Endothelial cell (in vitro differentiated cells): ENCODE measurements at places on chromosomes 1 and 21. TPM values are rescaled to one million over a fixed set of nuclear protein-coding genes. Genes with fewer than 3 reads are reported as not detected.

DNA sequence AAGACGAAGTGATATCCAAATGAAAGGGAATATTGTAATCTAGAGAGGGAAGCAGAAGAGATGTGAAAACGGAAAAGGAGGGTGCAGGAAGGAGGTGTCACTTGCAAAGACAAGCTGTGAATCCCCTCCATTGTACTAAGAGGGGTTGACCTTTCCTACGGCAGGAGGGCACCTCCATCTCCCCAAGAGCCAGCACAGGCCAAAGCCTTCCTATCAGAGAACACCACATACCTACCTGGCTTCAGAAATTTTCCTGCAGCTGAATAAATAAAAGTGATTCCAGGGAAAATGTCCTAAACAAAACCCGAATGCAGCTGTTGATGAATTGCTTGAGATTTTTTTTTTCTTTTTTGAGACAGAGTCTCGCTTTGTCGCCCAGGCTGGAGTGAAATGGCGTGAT is 14.3 kb downstream of the KANK4 start:
- no peak for DNase-seq

HS2ST1 gene
- total RNA-seq, result 22.1 TPM

FCRL4 gene
- not detected for total RNA-seq

DNA sequence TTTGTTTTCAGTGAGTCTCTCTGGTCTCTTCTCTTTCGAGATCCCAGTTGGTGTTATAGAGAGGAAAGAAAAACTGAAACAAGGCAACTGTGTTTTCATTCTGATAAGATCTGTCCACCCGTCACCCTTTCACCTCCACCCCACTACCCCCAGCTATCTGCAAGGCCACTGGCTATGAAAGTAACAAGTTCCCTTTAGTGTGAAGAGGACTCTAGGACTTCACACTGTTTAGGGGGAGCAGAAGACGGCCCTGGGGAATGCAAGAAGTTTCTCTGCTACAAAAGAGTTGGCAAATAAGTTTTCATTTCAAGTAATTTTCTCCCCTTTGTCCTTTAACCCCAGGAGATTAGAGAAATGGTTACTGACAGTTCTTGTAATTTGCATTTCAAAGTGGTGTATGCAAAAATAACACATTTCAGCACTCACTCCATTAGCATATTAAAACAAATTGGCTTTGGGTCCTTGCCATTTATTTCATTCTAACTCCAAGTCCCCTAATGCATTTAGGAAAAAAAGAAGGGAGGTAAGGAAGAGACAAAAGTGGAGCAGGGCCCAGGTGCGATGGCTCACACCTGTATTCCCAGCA is 79.6 kb upstream of the PPM1J start:
- no peak for DNase-seq

- DNase-seq, result peak; percentile 87
Observed at GRCh38 chr1:31723828-31724359, 20.1 kb upstream of the COL16A1 start.

SHISA4 gene
- total RNA-seq, result 0.85 TPM

GRCh38 chr1:46181343-46182260 is 5.3 kb upstream of the P3R3URF start:
- no peak for DNase-seq

CD1E gene
- total RNA-seq, result not detected

- DNase-seq, result no peak
Observed at GRCh38 chr1:33306653-33307493, 14.0 kb downstream of the A3GALT2 start.

DNA sequence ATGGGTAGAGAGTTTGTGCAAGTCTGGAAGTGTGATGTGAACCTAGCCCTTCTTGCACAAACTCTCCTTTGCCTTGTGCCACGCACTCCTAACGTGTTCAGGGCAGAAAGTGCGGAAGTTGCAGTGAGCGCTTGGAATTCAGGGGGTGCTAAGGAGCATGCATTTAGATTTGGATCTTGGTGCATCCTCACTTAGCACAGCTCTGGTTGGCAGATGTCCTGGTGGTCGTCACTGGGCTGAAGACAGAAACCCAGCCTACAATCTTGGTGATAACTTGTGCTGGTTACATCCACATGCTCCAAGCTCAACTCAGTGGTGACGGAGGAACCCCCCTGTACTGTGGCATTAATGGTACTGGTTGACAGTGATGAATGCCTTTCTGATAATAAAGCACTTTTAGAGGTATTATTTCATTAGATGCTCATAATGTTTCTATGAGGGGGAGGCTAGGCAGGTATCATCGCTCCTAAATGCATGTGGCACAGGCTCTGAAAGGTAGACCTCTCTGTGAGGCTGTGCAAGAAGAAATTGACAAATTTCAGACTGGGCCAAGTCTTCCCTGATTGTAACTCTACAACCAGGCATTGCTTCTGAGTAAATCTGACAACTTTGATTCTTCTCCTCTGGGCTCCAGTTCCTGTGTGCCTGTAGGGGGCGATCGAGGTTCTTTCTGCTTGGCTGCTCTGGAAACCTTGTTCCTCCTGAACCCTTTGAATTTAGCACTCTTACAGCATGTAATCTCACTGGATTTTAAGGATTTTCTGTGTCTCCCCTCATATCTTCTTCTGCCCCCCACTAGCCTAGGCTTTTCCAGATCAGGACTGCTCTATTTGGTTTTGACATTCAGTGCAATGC is 40.6 kb downstream of the MAPKAPK2 start:
- DNase-seq, result peak; percentile 67

DNA sequence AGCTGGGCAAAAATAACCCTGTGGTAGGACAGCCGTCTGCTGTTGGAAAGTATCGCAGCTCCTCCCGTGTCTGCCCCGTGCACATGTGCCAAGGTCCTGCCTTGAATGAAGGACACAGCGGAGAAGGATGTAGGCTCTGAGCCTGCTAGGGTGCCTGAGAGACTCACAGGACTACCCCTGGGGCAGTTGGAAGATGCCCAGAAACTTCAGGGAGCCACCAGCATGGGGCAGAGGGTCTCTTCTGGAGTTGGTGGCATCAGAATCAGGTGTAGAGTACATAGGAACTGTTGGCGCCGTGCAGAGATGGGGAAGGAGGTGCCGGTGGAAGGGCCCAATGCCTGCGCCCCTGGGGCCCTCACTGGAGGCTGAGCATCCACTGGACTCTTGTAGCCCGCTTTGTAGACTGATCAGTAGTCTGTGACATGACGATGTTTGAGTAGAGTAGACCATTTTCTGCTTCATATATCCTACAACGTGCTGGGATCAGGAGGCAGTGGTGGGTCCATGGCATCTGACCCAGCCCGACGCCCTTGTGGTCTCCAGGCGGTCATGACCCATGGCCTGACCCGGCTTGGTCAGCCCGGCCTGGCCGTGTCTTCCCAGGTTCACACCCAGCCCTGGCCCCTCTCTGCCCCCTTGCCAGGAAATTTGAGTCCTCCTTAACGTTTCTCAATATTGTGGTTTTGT is 5.3 kb upstream of the C1orf174 start:
- DNase-seq, result no peak

CEPT1 gene
- total RNA-seq, result 127 TPM

DNA sequence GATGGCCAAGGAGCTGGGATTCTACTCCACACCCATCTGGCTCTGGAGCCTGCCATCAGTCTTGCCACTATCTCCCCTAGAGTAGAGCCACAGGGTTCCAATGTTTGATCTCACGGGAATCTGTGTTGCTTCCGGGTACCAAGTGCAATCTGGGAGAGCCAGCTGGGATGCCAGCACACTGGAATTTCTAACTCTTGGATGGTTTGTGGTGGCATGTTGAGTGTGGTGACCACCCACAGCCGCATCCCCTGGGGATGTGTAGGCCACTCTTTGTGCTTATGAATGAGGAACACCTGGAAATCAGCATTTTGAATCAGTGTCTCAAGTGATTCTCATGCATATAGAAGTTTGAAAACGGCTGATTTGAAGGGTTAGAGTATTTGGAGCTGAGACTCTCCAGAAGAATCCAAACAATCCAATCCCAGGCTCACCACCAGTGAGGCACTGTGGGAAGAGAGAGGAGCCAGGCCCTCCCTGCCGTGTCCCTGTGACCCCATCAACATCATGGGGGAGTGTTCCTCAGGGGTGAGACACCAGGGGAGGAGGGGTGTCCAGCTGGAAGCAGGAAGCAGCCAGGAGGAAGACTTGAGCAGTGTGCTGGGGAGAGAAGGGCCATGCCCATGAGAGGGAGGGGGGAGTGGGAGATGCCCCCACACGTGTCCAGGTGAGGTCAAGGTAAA is 13.4 kb downstream of the FBLIM1 start:
- DNase-seq, result no peak

RGS1 gene
- not detected for total RNA-seq

CRYBG2 gene
- 1.4 TPM for total RNA-seq

- no peak for DNase-seq
Observed at GRCh38 chr1:71562298-71562697, 481.5 kb upstream of the ZRANB2 start.

RHOU gene
- total RNA-seq, result 10.2 TPM

DNA sequence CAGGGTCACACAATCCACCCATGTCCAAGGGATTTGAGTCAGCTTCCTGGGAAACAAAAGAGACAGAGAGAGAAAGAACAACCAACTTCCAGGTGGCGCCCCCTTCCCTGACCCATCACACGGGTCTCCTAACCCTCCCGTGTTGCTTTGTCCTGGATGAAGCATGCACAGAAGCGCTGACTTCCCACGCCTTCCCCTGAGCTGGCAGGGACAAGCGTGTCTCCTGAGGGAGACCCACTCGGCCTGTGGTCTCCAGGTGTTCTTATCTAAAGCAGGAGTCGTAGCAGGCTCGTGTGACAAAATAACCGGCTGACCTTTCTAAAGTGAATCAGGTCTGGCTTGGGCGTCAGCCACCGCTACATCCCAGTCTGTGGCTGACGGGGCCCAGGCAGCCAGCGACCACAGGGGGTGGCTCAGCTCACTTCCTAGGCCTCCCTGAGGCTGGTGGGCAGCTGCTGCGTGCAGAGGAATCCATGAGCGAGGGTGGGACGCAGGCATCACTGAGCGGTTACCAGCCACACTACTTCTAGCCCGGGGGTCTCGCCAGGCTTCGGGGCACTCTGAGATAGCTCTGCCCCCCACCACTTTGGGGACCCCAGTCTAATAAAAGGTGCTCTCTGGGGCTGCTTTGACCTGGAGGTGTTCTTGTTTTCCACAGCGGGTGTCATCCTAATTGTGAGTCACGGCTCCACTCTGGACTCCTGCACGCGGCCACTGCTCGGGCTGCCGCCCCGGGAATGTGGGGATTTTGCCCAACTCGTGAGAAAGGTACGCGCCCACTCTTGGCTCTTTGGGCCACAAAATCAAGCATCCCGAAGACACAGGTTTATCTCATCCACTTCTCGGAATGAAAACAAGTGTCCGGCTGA is 40.4 kb downstream of the UBASH3A start:
- DNase-seq, result no peak

DNA sequence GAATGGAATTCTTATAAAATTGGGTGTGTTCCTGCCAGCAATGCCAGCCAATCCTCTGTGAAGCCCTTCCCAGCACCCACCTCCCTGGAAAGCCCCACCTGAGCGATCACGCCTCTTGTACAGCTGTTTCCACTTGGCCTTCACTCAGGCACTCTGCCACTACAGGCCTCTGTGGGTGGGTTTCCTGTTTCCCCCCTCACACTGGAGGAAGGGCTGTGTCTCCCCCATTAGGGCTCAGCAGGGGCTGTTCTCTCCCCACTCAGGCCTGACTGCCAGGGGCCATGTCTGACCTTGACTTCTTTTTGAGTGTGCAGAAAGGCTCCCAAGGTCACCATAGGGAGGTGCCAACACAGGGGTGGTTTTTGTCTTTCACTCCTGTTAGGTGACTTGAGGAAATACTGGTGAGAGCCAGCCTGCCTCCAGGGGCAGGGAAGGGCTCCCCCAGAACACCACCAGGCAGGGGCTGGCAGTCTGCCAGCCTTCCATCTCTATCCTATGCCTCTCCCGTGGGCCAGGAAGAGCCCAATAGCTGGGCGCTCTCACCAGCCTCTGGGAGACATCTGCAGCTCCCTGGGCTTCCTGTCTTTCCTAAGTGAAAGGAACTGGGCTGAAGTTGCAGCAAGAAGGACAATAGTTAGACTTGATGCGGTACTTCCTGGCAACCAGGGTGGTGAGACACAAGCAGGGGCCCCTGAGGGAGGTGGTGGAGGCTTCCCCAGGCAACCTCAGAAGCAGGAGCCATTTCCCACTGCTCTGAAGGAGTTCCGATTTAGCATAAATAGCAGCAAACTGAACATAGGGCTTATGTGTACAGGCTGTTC is 49.1 kb downstream of the ELK4 start:
- no peak for DNase-seq

GRCh38 chr1:15736038-15736891 is at the start of gene SLC25A34:
TSS of gene SLC25A34 (plus strand) at chr1:15736258. CDS start at chr1:15736486, 228 bp downstream.
- no peak for DNase-seq

- no peak for DNase-seq
Observed at GRCh38 chr1:62301726-62302390, 17.4 kb downstream of the KANK4 start.

- no peak for DNase-seq
Observed at GRCh38 chr21:46057111-46057709, 40.7 kb upstream of the COL6A2 start.

GRCh38 chr1:237199026-237199425 is 157.0 kb downstream of the RYR2 start:
- no peak for DNase-seq
